Stimulated activated CD4-positive, alpha-beta T cell treated with anti-CD3 and anti-CD28 coated beads, TNF-alpha, amount 100 ng/mL, for 1 hour (primary cell): ENCODE measurements at places on chromosomes 2 and 18.
A peak's percentile ranks its signal among the peaks of the same experiment; 100 is the strongest.

GRCh38 chr18:13438507-13439056, 220.0 kb downstream of the LDLRAD4 start:
- no peak for DNase-seq

DNA sequence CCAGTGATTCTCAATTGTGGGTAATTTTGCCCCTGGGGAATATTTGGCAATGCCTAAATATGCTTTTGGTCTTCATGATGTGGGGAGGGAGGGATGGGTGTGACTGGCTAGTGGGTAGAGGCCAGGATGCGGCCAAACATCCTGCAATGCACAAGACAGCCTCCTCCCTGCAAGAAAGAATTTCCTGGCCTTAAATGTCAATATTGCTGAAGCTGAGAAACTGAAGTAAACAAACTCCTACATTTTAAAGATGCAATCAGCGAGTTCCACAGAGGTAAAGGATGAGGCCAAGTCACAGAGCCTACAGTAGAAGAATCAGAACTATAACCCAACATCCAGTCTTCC, 272.9 kb upstream of the EPHA4 start:
- no peak for DNase-seq

- DNase-seq = peak; percentile 22
These were observed 56.8 kb downstream of the SRD5A2 start for GRCh38 chr2:31523871-31524492.

DNA sequence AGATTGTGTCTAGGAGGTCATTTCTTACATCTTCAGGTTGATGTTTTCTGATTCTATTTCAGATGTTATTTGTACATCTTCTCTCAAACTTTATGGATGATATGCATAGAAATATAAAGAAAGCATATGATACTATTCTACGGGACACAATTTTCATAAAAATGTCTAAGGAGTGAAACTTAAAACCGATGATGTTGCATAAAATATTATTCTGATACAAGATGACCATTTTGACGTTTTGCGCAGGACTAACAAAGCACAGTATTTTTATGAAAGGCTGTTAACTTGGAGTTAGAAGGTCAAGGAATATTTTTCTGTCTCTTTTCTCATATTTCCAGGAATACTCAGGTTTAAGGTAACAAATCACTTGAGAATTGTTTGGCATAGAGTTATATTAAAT, 8.7 kb downstream of the NETO1 start:
- DNase-seq = no peak

- DNase-seq = no peak
These were observed 19.9 kb upstream of the TMEM18 start for GRCh38 chr2:696999-697627.

GRCh38 chr2:210577263-210578071, 21.1 kb downstream of the CPS1 start:
- no peak for DNase-seq

GRCh38 chr2:208356846-208357574, 49.6 kb upstream of the PTH2R start:
- no peak for DNase-seq

- no peak for DNase-seq
These were observed 274.8 kb downstream of the AGAP1 start for GRCh38 chr2:235768606-235769005.

DNA sequence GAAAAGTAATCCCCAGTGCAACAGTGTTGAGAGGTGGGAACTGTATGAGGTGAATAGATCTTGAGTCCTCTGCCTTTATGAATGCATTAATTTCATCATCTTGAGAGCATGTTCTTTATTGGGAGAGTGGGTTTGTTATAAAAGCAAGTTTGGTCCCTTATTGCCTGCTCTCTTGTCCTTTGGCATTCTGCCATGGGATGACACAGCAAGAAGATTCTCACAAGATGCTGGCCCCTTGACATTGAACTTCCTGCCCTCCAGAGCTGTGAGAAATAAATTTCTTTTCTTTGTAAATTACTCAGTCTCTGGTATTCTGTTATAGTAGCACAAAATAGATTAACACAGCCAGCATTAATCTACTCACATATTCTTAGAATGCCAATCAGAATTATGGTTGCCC, 108.6 kb downstream of the EHBP1 start:
- DNase-seq = no peak

- DNase-seq = peak; percentile 23
These were observed 3.9 kb downstream of the WIPF1 start for GRCh38 chr2:174593574-174594203.

DNA sequence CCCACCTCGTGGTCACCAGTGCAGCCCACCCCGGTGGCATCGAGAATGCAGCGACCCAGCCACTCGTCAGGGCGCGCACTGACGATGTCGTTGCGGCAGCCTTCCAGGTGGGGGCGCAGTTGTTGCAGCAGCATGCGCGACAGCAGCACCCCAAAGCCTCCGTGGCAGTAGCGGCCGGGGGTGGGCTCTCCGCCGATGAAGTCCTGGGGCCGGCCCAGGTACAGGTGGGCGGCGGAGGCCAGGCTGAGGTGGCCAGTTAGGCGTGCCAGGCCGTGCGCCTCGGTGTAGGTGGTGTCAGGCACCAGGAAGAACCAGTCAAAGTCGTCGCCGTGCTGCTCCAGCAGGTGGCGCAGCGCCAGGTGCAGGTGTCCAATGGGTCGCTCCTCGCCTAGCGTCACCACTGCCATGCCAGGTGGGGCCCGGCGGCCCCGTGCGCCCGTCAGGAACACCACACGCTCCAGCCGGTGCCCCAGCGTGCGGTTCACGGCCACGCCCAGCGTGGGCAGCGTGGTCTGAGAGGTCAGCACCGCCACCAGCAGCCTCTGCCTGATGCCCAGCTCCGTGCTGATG, 1.9 kb downstream of the CHPF start:
- peak; percentile 65 for DNase-seq
